Epithelial cell of proximal tubule (primary cell): ENCODE measurements at places on chromosomes 3 and 15.

- DNase-seq = no peak
Measured at GRCh38 chr3:111080413-111080812, 8.8 kb downstream of the NECTIN3 start.

DNA sequence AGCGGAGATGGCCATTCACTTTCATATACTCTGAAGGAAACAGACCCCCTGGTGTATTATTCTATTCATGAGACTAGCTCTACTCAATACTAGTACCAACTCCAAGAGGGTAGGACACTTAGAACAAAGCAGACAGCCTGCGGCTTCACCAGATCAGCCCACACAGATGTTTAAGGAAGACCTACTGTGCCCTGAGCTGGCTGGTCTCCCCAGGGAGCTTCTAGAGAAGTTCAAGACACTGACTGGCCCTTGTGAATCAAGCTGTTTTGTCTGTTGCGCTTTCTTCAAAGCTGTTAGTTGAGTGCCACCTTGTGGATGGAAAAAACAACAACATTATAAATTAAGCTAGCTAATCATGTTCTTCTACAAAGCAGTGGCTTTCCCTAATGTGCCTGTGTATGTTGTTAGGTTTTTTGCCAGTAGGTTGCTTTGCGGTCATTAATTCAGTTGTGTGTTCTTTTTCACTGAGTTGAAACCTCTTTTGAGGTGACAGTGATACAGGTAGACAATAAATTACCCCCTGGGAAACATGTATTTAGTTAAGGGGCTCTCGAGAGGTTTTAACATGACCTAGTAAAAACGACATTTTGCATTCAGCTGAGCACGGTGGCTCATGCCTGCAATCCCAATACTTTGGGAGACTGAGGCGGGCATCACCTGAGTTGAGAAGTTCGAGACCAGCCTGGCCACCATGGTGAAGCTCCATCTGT lies 64.2 kb upstream of the MYZAP start:
- DNase-seq = no peak

DNA sequence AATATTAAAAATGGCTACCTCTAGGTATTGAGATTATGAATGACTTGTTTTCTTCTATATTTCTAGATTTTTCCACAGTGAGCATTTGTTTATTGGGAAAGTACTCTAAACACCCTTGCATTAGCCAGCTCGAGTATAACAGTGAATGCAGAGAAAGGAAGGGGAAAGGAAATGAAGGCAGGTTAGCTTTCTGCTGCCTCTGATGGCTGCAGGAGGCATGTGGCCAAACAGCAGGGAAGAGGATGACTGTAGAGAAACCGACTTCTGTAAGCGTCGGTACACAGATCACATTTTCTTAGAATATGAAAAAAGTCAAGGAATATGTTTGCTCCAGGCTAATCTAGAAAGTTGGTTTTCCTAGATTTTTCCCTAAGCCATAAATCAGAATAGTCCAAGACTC lies 19.8 kb downstream of the GNB5 start:
- DNase-seq = no peak

GRCh38 chr3:157999246-157999645 lies 107.0 kb downstream of the SHOX2 start:
- no peak for DNase-seq

DNA sequence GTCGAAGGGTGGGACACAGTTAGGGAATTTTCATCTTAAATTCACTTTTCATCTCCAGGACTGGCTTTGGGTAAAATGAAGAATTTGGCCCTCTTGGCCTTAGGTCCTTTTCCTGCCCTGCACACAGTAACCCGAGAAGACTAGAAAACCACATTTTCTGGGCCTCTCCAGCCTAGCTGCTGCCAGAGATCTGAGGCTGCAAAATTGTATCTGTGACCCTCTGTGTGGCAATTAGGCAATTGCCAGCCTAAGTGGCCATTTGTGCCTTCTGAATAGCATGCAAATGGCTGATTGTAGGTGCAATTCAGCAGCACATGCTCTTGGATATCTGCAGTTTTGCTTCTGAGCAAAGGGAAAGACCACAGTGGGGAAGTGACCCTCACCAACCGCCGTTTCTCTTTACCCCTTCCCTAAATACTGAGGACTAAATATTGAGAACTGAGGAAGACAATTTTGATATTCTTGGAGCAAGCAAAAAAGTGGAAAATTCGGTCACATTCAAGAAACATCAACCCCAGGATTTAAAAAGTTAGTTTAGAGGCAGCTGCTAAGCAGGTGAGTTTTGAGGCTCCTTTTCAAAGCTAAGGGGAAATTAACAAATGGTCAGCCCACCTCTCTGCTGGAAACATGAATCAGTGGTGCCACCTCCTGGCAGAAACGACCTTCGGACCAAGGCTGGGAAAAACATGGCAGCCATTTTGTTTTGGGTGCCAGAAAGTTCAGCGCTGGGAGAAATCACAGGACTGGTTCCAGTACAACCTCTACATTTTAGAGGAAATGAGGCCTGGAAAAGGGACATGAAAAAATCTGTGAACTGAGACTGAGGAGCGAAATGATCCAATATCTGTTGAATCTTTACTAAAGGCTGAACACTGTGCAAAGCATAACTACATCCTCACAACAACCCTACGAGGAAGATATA lies 56.6 kb upstream of the PRTG start:
- no peak for DNase-seq

DNA sequence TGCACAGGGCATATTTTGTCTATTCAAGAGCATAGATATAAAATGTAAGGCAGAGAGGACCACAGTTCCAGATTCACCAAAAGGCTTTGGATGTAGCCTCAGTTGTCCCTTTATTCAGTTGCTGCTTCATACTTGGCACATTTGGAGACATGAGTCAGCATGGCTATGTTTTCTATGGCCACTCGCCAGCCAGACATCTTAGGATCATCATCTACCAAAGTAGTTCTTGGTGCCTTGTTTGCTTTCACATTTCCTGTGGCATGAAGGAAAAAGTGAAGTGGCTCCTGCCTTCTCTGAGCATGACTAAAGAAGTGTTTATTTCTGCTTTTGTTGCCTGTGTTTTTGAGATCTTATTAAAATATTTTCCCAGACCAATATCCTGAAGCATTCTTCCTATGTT lies 7.2 kb downstream of the SUSD5 start:
- DNase-seq = peak; percentile 23

GRCh38 chr15:32993285-32993684 lies 201.2 kb downstream of the FMN1 start:
- no peak for DNase-seq
